ENCODE measurements at places on chromosomes 1 and 21.

GRCh38 chr1:26284597-26285347 lies 4.9 kb downstream of the SH3BGRL3 start:
- DNase-seq, result no peak

GRCh38 chr1:15972409-15972808 lies 3.5 kb downstream of the ZBTB17 start:
- no peak for DNase-seq

DNA sequence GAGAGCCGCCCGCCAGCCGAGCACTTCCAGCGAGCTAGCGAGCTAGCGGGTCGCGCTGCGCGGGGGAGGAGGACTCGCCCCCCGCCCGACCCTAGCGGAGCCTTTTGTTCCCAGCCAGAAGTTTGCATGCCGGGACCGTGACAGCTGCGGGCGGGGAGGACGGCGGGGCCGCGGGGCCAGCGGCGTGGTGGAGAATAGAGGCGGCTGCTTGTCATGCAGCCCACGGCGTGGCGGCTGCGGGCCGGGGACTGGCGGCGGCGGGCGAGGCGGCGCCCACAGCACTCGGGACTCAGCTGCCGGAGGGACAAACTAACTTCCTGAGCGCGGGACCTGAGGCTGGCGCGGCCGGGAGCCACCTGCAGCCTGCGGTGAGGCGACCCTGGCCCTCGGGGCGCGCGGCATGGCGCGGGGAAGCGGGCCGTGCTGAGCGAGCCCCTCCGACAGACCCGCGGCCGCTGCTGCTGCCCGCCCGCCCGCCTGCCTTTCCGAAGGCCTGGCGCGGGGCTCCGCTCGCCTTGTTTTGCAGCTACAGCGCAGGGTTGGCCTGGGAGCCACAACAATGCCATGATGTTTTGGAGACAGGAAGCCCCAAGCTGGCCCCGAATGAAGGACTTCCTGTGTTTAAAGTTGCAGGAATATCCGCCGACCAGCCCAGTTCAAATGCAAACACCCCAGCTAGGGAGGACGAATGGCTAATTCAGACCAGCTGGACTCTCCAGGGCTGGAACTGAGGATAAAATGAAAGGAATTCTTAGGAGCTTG lies 82.2 kb upstream of the BMP8A start:
- peak; percentile 62 for DNase-seq

- no peak for DNase-seq
Measured at GRCh38 chr1:17227358-17227915, 21.5 kb upstream of the PADI3 start.

DNA sequence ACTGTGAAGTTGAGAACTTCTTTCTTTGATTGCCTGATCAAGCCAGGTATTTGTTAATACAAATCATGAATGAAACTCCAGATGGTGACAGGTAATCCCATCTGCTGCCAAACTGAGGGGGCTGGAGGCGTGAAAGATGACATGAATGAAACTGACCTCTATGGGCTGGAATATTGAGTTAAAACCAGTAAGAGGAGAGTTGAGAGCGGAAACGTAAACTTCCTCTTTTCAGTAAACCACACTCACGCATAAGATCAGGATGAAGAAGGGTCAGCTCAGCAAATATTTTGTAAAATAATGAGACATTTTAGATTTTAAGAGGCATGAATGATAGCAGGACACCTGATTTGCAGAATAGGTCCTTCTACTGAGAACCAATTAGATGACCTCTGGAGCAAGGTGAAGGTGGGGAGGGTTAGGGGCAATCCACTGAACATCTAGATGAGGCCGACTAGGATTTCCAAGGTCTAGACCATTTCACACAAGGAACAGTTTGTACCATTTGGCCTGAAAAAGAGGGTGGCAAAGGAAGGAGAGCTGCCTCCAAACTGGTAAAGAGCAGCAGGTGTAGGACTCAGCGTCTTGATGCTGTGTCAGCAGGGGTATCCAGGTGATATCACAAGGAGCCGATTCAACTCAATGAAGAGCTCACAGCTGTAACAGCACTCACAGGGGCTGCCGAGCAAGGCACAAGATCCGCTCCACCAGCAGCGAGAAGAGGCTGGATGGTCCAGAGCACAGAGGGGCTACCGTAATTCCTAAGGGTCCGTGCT lies 132.6 kb downstream of the NTPCR start:
- no peak for DNase-seq
